Mesenchymal stem cell (in vitro differentiated cells and primary cell): ENCODE measurements at places on chromosomes 7 and 10.

GRCh38 chr7:157347217-157347904 lies 10.6 kb downstream of the DNAJB6 start:
- H3K4me3 ChIP-seq, result no peak overlapping the region
- H3K36me3 ChIP-seq, result peaks cover 3% of the 10 kb centered on the region
- no peak for DNase-seq
- H3K27ac ChIP-seq, result no peak overlapping the region
- peaks cover 16% of the 10 kb centered on the region for H3K4me1 ChIP-seq

- no peak overlapping the region for H3K4me3 ChIP-seq
- H3K4me1 ChIP-seq, result peaks cover 21% of the 10 kb centered on the region
- DNase-seq, result peak; percentile 5
- peak overlapping the region; percentile 98 for H3K27ac ChIP-seq
These were observed 174.0 kb downstream of the GFRA1 start for GRCh38 chr10:116099023-116099420.

DNA sequence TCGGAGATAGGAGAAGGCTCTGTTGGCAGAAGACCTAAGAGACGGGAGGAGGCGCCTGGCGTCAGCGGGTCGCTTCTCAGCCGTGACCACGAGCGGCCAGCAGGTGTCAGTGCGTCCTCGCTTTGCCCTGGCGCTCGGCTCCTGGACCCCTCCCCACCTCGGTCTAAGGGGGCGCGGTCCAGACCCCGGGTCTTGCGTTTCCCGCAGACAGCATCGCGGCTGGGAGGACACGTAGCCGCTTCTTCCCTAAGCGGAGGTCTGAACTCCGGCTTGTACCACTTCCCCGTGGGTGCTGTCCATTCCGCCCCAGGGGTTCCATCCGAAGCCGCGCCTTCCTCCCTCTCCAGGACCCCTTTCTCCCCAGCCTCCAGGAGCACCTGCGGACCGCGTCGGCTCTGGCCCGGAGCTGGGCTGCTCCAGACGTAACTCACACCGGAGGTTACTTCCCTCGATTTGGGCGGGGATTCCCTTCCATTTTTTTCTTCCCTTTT lies 593 bp upstream of the ADRA2A start:
- H3K4me1 ChIP-seq, result peaks cover 22% of the 10 kb centered on the region
- DNase-seq, result peak; percentile 43
- H3K36me3 ChIP-seq, result no peaks in the 10 kb centered on the region

- no peak overlapping the region for H3K27ac ChIP-seq
- H3K36me3 ChIP-seq, result no peaks in the 10 kb centered on the region
- peaks cover 55% of the 10 kb centered on the region for H3K27me3 ChIP-seq
- peaks cover 9% of the 10 kb centered on the region for H3K4me1 ChIP-seq
These were observed 40.3 kb upstream of the PSMG3 start for GRCh38 chr7:1610013-1610677.

GRCh38 chr10:49664842-49665355 lies 14.6 kb upstream of the C10orf53 start:
- no peak overlapping the region for H3K4me3 ChIP-seq
- H3K27ac ChIP-seq, result no peak overlapping the region
- peaks cover 27% of the 10 kb centered on the region for H3K27me3 ChIP-seq
- no peaks in the 10 kb centered on the region for H3K4me1 ChIP-seq
- H3K36me3 ChIP-seq, result no peaks in the 10 kb centered on the region
- DNase-seq, result no peak

DNA sequence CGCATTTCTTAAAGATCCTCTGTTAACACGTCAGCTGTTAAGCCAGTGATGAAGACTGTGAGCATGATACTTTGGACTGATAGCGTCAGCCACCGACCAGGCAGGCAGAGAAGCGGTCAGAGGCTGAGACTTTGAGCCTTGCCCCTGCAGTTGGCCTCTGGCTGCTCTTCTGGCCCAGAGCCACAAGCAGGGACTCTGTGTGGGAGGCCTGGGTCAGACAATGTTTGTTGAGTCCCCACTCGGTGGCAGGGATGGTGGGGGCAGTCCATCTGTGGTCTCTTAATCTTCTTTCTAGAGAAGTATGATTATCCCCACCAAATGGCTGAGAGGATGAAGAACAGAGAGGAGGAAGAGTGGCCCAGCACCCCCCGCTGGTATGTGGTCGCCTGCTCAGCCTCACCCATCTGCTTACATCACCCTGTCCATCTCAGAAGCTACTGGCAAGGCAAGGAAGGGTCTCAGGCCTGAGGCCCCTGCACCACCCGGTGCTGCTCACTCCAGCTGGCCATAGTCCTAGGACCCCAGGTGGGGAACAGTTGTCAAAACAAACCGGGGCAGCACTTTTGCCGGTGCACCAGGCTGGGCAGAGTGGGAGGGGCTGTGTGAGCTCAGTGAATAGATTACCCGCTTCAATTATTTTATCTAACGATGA lies 202.9 kb downstream of the GRID1 start:
- H3K27me3 ChIP-seq, result no peaks in the 10 kb centered on the region
- H3K27ac ChIP-seq, result no peak overlapping the region
- no peaks in the 10 kb centered on the region for H3K36me3 ChIP-seq
- no peak overlapping the region for H3K4me3 ChIP-seq
- H3K4me1 ChIP-seq, result no peaks in the 10 kb centered on the region

DNA sequence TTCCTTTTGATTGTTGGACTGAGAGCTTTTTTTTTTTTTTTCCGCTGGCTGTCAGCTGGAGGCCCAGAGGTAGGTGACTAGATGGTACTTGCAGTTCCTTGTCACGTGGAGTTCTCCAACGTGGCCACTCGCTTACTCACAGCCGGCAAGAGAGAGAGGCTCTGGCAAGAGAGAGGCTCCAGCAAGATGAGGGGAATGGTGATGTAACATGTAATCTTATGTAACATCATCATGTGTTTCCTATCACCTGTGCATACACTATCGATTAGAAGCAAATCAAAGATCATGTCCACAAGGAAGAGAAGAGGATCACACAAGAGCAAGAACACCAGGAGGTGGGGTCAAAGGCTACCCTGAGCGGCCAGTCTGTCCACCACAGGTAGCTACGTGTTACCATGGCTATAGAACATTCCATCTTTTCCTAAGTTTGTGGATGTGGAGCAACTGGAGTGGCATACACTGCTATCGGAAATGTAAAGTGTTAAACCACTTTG lies 4.0 kb upstream of the BORCS7 start:
- peaks cover 2% of the 10 kb centered on the region for H3K4me1 ChIP-seq
- no peaks in the 10 kb centered on the region for H3K27me3 ChIP-seq
- no peak for DNase-seq
- no peak overlapping the region for H3K4me3 ChIP-seq
- no peak overlapping the region for H3K27ac ChIP-seq
